ENCODE measurements at places on chromosomes 11 and 22.
A peak's percentile ranks its signal among the peaks of the same experiment; 100 is the strongest.

DNA sequence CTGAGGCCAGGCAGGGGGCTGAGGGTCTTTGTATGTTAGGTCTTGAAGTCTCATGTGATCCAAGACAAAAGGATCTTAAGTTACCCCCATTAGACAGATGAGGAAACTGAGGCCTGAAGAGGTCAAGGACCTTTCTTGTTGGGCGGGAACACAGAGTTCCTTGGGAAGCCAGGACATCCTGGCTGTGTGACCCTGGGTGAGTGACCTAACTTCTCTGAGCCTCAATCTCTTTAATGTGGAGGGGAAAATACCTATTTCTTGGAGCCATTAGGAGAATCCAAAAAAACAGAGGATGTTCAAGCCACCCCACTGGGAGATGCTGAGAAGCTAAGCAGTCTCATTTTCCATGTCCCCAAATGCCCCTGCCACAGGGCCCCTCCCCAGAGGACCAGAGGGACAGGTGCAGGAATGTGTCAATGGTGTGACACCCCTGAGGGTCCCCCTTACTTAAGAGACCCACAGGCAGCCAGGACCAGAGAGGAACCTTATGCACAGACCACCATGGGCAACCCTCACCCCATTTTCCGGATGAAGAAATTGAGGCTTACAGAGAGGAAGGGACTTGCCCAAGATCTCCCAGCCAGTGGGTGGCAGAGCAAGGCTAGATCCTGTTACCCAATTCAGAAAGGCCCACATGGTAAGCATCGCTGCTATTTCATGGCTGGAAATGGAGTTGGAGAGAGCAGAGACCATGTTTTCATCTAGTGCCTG lies 8.0 kb downstream of the RAC2 start:
- DNase-seq: no peak

- no peak for DNase-seq
Observed at GRCh38 chr11:129365816-129366215, 9.8 kb upstream of the BARX2 start.

- no peak for DNase-seq
Observed at GRCh38 chr22:46773076-46773475, 10.6 kb downstream of the TBC1D22A start.

DNA sequence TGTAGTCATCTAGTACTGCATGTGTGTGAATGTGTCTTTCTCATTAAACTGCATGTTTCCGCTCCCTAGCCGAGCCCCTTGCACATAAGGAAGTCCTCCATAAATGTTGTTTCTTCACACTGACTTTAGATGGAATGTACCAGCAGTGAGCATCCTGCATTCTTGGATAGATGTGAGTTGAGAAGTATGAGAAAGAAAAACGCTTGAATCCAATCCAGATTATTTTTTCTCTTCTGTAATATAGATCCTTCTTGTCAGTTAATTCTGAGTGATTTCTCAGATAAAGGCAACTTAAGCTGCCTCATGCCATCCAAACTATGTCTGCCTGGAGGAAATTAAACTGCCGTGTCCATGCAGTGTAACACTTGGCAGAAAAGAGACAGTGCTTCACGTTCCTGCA lies 268.1 kb upstream of the ISX start:
- DNase-seq: no peak

GRCh38 chr22:39090426-39091064 lies 6.5 kb upstream of the APOBEC3H start:
- DNase-seq: peak; percentile 35

DNA sequence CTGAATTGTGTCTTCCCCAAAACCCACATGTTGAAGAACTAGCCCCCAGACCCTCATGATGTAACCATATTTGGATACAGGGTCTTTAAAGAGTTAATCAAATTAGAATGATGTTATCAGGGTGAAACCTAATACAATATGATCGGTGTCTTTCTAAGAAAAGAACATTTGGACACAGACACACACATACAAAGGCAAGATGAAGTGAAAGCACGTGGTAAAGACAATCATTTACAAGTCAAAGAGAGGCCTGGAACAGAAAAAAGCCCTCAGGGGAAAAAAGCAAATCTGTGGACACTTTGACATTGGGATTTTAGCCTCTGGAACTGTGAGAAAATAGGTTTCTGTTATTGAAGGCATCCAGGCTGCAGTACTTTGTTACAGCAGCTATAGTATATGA lies 733.4 kb downstream of the JRKL start:
- DNase-seq: no peak

DNA sequence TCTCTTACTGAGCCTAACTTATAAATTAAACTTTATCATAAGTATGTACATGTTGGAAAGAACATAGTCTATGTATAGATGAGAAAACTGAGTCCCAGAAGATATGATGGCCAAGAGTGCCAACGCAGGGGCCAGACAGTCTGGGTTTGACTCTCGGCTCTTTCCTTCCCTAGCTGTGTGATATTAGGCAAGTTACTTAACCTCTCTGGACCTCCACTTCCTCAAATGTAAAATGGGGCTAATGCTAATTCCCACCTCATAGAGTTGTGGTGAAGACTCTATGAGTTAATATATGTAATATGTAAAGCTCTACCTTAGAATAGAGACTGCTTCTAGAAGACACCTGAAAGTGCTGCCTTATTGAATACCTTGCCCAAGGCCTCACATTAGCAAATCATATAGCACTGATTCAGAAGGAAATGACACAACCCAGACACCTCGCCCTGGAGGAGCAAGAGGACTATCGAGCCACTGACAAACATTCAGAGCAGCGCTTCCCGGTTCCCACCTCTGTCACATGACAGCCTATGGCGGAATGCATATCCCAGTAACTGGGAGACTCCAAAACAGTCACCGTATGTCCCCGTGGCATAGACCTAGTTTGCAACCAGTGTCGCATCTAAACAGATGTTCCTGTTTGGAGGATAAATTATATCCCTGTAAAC lies 11.3 kb upstream of the CCDC86 start:
- no peak for DNase-seq

DNA sequence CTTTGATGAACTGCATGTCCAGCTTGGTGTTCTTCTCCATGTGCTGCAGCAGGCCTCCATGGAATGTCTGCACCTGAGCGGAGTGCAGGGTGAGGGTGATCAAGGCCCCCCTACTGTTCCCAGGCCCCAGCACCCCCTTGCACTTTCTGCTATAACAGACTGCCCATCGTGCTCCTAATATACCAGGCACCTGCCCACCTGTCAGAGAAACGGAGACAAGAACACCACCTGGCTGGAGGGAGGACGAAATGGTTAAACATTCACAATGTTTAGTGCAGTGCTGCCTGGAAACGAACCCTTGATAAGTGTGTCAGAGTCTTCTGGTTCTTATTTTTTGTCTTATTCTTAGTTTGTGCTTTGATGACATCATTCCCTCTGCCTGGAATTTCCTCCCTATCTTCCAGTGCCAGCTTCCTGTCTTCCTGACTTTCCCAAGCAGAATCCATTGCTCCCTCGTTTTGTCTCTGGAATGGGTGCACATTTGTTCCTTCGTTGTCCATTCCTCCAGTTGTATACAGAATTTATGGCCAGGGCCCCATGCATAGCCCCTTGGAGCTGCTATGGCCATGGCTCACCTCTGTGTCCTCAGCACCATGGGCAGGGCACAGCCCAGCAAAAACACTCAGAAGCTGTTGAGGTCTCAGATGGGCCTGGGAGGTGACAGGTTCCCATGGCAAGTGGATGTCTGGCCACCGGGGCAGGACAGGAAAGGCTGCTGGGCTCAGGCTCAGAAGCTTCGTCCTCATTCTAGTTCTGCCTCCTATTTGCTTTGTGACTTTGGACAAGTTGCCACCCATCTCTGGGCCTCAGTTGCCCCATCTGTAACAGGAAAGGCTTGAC lies 11.9 kb downstream of the BAIAP2L2 start:
- no peak for DNase-seq

All from stimulated activated CD4-positive, alpha-beta T cell treated with anti-CD3 and anti-CD28 coated beads, TNF-alpha, amount 100 ng/mL, for 24 hours (primary cell).